Pancreas (tissue), 10 donors: ENCODE measurements at places on chromosomes 1 and 21.

DNA sequence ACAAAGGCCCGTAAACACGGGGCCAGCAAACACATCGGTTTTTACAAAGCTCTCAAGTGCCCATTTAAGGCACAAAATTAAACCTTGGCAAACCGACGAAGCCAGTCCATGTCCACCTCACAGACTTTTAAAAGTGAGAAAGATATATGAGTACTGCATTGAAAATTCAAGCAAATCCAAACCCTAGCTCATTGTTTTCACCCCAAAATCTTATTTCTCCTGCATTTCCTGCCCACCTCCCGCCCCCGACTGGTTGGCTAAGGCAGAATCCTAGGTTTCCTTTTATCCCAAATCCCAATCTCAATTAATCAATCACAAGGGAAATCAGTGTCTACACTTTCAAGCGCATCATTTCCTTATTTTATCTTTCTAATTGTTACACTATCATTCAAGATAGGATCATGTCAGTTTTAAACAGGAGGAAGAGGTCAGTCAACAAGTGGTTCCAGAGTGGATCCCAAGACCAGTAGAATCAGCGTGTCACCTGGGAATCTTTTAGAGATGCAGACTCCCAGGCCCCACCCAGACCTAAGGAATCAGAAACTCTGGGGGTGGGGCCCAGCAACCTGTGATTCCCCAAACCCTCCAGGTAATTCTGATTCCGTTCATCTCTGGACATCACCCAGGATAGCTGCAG lies 1.7 kb upstream of the GNG4 start:
- DNase-seq: no peak

DNA sequence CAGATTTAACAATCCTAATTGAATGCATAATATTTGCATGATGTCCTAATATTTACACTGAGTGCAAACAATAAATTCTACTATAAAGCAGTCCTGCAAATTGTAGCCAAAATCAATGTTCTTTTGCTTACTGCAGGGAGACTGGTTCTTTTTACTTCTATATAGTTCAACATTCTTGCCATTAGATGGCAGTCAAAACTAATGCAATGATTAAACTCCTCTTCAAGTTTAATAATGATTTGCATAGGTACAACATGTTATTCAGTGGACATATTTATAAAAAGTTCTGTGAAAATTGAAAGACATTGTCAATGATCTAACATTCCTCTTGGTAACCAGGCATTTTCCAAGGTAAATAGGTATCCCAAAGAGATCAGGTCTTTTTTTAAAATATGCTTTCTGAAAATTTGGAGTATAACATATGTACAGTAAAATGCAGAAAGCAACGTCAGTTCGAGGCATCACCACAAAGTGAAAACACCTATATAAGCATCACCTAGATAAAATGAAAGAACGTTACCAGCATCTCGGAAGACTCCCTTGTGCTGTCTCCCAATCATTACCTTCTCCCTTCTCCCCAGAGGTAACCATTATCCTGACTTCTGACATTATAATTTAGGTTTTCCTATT lies 9.8 kb upstream of the FNBP1L start:
- DNase-seq: no peak

DNA sequence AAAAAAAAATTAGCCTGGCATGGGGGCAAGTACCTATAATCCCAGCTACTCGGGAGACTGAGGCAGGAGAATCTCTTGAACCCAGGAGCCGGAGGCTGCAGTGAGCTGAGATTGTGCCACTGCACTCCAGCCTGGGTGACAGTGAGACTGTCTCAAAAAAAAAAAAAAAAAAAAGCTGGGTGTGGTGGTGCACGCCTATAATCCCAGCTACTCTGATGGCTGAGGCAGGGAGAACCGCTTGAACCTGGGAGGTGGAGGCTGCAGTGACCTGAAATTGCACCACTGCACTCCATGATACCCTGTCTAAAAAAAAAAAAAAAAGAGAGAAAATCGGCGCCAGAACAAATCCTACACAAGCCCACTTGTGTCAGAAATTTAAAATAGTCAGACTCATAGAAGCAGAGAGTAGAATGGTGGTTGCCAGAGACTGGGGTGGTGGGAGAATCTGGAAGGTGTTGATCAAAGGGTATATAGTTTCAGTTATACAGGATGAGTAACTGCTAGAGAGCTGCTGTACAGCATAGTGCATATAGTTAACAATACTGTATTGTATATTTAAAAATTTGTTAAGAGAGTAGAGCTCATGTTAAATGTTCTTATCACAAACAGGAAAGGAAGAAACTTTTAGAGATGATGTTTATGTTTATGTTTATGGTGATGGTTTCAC lies 9.6 kb downstream of the DIP2A start:
- DNase-seq: no peak

DNA sequence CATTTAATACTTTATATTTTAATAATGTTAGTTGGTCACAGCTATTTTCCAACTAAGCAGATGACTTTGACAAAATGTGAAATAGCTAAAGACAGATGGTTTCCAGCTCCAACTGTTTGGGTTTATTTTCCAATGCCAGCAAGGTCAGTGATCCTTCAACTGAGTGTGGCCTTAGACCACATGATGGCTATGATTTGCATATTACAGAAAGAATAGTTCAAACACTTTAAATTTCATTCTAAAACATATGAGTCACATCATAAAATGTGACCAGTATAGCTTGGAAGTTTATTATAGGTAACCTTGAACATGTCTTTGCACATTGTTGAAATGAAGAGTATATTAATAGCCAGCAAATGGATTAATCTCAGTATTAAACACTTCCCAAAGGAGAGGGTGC lies 454.0 kb upstream of the C1orf87 start:
- no peak for DNase-seq
